Activated T-helper 9 cell treated with anti-CD3 and anti-CD28 coated beads, Interleukin-2, amount 50 U/mL, for 16 hours (primary cell): ENCODE measurements at places on chromosomes 5 and 9.

DNA sequence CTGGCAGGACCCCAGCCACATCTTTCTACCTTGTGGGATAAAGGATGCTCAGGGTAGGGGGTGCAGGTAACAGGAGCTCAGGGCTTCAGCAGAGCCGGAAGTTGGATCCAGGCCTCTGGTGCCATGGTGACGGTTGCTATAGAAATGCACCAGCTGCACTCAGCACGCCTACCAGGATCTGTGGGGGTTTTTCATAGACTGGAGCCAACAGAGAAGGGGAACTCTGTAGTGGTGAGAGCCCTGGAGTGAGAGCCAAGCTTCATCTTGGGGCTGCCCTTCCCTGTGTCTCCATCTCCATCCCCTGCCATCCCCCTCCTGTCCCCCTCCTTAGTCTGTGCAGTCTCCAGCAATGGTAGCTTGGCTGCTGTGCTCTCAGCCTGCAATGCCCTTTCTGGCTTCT, 27.5 kb upstream of the BOD1 start:
- DNase-seq, result no peak

GRCh38 chr5:133610489-133611356, 1.6 kb downstream of the FSTL4 start:
- DNase-seq, result no peak

DNA sequence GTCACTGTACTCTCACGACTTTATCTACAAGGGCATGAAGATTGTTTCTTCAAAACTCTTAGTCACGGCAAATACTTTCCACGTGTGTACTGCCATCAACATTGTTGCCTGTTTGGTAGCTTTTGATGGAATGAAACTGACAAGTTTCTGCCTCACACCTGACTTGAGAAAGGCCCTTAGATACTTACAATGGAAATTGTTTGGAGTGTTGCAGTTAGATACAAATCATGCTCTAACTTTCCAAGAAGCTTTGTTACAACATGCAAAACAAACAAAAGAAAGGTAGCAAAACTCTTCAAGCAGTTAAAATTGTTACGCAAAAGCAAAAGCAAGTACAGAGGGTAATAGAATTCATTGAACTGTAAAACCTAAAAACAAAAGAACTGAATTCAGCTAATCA, 91.1 kb upstream of the TLE4 start:
- no peak for DNase-seq

DNA sequence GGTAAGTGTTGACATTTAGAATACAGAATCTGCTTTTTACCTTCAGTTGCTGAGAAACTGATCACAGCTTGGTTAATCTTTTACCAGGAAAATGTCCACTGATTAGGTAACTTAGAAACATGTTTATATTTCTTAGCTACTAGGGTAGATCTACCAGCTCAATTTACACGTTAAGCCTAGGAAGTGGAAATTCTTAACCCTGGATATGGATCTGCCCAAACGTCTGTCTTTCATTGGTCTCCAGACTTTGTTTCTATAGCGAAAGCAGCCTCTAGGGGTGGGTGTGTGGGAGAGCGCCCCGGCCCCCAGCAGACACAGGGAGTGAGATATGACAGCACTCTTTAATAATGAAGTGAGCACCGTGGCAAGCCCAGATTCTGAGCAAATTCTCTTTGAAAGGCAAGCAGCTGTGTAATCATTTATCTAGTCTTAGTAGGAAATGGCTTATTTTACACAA, 141.6 kb upstream of the ZNF608 start:
- no peak for DNase-seq

- no peak for DNase-seq
These were observed 12.2 kb downstream of the LCN12 start for GRCh38 chr9:136964171-136964689.

DNA sequence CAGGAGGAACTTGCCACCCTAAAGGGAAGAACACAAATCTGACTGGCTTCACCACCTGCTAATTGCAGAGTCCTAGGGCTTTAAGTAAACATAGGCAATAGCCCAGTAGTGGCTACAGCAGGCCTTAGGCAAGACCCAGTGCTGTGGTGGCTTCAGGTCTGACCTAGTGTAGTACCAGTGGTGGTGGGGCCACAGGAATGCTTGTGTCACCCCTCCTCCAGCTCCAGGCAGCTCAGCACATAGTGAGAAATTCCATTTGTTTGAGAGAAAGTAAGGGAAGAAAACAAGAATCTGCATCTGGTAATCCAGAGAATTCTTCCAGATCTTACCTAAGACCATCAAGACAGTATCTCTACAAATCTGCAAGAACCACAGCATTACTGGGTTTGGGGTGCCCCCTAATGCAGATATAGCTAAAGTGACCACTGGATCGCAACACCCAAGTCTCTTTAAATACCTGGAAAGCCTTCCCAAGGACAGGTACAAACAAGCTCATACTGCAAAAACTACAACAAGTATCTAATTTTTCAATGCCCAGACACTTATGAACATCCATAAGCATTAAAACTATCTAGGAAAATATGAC, 102.6 kb upstream of the TRPM3 start:
- no peak for DNase-seq

- DNase-seq, result no peak
These were observed 643 bp downstream of the PLEKHG4B start for GRCh38 chr5:92401-93220.

DNA sequence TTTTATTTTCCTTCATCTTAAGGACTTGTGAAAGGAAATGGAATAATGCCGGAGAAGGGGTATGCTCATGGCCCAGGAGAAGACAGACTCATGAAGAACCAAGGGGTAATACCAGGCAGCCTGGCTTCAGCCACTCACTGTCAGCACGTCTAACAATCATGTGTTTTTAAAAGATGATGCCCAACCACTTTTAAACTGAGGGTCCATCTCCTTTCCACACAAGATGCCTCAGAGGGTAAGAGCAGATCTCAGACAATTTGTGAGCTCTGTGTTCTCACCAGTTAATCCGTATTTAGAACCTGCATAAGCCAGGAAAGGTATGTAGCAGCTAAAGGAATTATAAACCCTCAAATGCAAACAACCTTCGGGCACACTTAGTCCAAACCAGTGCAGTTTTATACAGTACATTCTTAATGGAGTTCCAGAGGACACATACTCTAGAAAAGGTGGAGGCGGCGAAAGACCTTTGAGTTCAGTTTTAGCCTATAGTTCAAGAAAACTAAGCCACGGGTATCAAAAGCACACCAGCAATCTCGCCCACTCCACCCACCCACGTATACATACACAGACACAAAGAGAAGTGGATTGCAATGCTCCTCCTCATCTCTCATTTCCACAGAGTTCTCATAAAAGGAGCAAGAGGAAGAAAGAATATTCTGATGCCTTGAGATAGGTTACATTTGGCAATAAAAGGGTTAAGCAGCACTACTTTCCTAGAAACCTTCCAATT, 2.6 kb downstream of the DIAPH1 start:
- no peak for DNase-seq

DNA sequence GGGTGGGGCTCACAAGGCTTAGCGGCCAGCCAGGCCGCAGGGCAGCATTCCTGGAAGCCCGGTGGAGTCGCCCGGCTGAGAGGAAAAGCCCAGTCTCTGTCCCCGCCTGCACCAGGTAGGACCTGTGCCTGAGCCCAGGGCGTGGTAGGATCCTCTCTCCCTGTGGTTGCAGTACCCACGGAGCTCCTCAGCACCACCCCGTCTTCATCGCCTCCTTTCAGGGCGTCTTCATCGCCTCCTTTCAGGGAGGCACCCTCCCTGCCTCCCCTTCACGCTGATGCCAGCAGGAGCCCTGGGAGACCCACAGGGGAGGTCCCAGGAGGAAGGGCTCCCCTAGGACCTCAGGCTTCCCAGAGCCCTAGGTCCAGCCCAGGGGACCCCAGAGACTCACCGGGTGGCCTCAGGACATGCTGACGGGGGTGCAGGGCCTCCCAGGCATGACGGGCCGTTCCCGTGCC, 53.3 kb upstream of the NOTCH1 start:
- no peak for DNase-seq

DNA sequence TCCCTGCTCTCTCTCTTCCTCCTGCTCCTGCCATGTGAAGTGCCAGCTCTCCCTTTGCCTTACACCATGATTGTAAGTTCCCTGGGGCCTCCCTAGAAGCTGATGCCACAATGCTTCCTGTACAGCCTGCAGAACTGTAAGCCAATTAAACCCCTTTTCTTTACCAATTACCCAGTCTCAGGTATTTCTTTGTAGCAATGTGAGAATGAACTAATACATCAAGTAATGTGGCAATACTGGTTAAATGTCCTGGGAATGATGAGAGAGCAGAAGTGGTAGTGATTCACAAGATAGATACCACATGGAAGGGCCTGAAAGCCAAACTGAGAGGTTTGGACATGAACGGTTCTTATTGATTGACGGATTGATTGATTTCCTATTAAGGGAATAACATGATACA, 62.6 kb upstream of the IL12B start:
- no peak for DNase-seq
